ENCODE measurements at places on chromosomes 11 and 22.

DNA sequence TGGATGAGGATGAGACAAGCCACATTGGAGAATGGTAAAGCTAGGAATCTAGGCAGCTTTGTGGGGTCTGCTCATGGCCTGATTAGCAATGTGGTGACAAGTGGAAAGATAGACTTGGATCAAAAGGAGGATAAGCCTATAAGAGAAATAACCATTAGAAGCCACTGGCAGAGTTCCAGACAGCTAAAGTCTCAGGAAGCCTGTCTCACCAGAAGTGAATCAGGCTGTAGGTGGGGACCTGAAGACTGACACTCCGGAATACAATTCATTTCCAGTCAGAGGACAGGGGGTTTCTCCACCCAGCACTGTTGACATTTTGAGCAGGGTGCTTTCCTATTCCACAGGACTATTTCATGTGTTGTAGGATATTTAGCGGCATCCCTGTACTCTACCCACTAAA, 129.7 kb downstream of the ARHGAP42 start:
- no peak for DNase-seq

GRCh38 chr11:117900121-117900648, 23.7 kb upstream of the FXYD6 start:
- no peak for DNase-seq

GRCh38 chr11:85828640-85828978, 17.7 kb upstream of the SYTL2 start:
- DNase-seq, result no peak

GRCh38 chr22:31279821-31280505, 12.3 kb downstream of the PIK3IP1 start:
- no peak for DNase-seq

DNA sequence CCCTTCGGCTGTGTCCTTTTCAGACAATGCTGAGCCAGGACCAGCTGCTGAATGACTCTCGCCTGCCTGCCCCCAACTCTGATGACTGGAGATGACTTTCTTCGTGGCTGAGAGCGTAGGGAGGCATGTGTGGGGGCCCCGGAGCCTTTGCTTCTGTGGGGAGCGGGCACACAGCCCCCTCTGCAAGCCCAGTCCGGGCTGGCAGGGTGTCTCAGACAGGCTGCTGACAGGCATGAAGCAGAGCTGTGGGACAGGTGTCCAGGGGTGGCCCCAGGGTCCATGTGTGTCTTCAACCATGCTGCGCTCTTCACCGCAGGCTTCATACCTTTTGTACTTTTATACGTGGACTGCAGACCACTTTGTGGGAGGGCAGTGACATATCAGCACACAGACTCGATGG, 16.6 kb downstream of the CYB5R2 start:
- DNase-seq, result no peak

- DNase-seq, result peak; percentile 14
These were observed 31.9 kb upstream of the IGLL5 start for GRCh38 chr22:22855617-22856308.

DNA sequence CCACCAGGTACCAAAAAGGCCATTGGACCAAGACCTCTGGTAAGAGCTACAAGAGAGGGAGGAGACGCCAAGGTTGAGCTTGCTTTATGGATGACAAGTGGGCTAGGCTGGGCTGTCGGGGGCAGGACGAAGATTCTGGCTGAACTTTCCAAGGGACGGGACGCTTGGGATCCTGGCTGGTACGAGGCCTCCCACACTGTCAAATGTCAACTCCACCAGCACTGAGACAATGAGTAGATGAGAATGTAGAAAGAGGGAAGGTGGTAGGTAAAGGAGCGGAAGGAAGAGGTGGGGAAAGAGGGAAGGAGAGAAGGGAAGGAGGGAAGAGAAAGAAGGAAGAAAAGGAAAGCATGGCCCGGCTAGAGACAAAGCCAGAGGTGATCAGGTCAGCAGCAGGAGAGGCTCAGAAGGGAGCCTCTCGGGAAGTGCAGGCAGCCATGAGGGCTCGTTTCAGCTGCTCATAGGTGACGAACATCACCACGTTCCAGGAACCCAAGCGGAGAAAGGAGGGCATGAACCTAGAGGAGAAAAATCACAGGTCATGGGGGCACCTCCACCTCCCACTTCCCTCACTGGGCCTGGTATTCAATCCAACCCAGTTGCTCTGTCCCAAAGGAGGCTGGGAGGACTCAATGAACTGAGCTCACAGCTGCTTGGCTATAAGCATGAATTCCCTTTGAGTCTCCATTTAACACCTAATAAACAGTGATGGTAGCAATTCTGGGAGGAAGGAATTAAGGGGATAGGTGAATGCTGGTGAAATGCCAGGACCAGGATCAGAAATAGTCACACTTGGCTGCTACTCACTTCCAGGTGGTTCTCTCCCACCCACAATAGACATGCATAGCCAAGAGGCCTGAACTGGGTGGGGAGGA, 7.8 kb downstream of the UCP2 start:
- no peak for DNase-seq

DNA sequence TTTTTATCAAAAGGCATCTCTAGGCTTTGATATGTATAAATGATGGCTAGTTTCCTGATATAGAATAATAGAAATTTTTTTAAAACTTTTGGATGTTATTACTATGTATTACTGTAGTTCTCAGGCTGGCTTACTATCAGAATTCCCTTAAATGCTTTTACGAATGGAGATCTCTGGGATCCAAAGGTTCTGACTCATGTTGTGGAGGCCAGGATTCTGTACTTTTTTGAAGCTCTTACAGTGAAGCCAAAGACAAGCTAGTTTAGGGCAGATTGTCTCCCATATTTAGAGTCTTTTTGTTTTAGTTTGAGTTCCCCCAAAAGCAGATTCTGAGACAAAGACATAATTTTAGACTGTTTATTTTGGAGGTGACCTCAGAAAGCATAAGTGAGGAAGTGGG, 265.9 kb upstream of the SESN3 start:
- DNase-seq, result no peak

DNA sequence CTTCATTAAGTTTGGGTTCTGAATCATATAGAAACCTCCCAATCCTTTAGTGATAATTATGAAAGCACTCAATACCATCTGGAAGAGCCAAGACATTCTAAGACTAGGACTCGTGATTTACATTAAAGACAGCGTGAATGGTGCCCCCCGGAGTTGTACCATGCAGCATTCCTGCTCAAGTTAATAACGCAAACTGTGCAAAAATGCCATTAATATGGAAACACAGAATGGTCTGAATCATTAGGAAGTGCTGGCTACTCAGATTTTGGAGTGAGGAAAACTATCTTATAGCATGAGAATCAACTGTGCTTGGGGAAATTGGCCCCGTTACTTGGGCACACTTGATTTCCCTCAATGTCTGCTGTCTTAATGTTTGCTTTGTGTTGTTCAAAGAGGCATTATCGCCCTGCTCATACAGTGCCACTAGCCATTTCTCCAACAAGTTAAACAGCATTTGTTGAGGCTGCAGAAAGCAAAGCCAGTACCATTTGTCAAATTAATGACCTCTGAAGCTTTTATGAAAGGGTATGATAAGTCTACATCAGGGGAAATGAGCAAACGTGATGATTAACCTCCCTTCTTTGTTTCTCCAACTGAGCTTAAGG, 18.5 kb upstream of the TPH1 start:
- DNase-seq, result no peak

DNA sequence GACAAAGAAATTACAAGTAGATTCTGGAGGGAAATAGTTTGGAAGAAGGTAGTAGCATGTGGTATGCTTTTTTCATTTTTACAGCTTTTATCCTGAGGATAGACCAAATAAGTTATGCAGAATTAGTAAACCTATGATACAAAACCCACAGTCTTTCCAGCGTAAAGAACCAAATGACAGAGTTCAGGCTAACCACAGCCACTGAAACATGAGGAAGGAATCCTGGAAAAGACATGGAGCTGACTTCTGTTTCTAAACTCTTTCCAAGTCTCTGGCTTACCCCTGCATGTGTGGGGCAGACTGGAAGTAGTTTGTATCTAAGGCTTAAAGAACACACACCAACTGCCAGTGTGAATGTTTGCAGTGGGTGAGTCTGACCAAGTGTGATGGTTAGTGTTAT, 258.4 kb upstream of the TENM4 start:
- no peak for DNase-seq

GRCh38 chr11:20611892-20612291, 12.5 kb downstream of the SLC6A5 start:
- DNase-seq, result no peak

GRCh38 chr11:33476945-33477606, 219.9 kb downstream of the HIPK3 start:
- DNase-seq, result no peak

Measured in stimulated activated CD8-positive, alpha-beta memory T cell treated with anti-CD3 and anti-CD28 coated beads, Interleukin-12 subunit alpha, Interleukin-12 subunit beta, amount 100 ng/mL, for 1 hour (primary cell).